ENCODE measurements at places on chromosomes 16 and 17.

- no peak for DNase-seq
Observed at GRCh38 chr17:60792250-60792898, 114.7 kb downstream of the BCAS3 start.

DNA sequence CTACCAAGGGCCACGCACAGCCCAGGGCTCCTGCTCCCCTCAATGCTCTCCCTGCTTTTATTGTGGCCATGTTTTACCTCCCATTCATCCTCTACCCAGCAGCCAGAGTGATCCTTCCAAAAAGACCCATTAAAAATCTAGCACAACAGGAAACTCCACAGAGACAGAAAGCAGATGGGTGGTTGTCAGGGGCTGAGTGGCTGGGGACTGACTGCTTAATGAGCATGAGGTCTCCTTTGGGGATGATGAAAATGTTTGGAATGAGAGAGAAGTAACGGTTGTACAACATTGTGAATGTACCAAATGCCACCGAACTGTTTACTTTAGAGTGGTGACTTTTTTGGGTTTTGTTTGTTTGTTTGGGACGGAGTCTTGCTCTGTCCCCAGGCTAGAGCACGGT is 107.4 kb downstream of the GAS7 start:
- no peak for DNase-seq

GRCh38 chr17:57284984-57285646 is 28.8 kb downstream of the MSI2 start:
- DNase-seq, result no peak

- DNase-seq, result no peak
Observed at GRCh38 chr16:7638306-7638705, 305.7 kb downstream of the RBFOX1 start.

- no peak for DNase-seq
Observed at GRCh38 chr16:81645266-81645694, 133.8 kb upstream of the PLCG2 start.

All from stimulated activated CD4-positive, alpha-beta T cell treated with anti-CD3 and anti-CD28 coated beads, TNF-alpha, amount 100 ng/mL, for 4 hours (primary cell).